Activated CD4-positive, alpha-beta T cell treated with anti-CD3 and anti-CD28 coated beads, Interleukin-2, amount 50 U/mL, for 16 hours (primary cell): ENCODE measurements at places on chromosomes 5 and 9.

- DNase-seq, result no peak
These were observed 30.1 kb downstream of the FRMD3 start for GRCh38 chr9:83508067-83508466.

GRCh38 chr9:126722922-126723806, 81.7 kb upstream of the ZBTB43 start:
- peak; percentile 85 for DNase-seq

DNA sequence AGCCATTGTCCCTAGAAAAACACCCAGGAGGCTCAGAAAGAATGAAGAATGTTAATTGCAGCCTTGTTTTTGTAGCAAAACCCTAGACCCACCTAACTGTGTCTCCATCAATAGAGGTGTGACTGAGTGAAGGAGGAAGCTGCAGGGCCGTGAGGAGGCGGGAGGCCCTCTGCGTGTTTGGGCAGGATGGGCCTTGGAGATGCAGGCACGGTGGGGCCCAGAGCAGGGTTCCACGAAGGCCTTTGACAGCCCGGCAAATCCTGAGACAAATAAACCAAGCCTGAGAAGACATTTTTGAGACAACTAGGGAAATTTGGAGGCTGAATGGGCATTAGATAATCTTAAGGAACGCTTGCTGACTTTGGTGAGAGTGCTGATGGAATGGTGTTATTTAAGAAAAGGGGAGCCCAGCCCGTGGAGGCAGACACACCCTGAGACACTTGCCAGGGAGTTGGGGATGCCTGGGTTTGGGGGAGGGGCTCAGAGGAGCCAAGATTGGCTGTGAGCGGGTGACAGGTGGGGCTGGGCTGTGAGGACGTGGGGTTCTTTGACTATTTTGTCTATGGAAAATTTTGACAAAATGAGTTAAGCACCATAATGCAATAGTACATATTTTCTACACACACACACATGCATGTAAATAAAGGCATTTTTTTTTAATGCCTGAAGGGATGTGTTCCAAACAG, 48.8 kb downstream of the BARX1 start:
- DNase-seq, result no peak

GRCh38 chr9:124006448-124007361, 4.9 kb upstream of the LHX2 start:
- DNase-seq, result no peak

GRCh38 chr9:123945532-123945931, 15.6 kb upstream of the DENND1A start:
- no peak for DNase-seq

- DNase-seq, result no peak
These were observed 96.1 kb downstream of the FBN2 start for GRCh38 chr5:128441941-128442350.

GRCh38 chr9:136090768-136091581, 4.1 kb downstream of the NACC2 start:
- DNase-seq, result no peak

GRCh38 chr5:36642089-36642488, 35.7 kb downstream of the SLC1A3 start:
- DNase-seq, result no peak

DNA sequence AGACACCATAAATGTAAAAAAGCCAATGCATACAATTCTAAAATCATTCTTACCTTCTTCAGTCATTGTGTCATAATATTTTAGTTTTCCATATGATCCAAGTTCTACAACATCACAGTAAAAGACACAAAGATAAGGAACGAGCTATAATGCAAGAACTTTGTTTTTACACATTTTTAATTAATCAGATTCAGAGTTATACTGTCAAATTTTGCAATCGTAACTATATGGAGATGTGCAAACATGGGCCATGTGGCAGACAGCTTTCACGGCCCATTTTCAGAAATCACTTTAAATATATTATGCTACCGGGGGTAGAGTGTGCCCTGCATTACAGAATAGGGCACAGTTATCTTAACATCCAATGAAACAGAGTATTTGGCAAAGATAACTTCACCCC, 188.4 kb downstream of the ACER2 start:
- DNase-seq, result no peak

DNA sequence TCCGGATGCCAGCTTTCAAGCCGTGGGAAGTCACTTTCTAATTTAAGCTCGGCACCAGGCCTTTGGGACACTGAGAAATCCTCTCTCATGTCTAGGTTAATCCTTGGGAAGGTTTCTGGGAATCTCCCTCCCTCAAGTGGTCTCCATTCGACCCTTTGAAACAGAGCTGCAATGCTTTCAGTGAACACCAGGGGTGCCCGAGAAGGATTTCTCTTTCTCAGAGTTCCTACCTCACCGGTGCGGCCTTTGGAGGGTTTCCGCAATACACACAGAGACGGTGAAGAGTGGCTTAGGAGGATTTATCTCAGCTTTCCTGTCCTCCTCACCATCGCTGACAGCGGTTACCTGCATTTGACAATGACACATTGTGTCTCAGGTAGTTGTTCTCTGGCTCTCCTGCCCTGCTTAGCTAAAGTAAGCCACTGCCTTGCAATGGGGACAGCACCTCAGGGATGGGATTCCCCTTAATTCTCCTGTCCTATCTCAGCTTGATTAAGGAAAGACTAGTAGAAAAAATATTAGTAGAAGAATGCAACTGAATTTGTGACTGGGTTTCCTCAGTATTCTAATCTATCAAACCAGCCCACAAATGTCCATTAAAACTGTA, 180.6 kb downstream of the GABRG2 start:
- DNase-seq, result no peak

- DNase-seq, result peak; percentile 8
These were observed 219.8 kb downstream of the ARL15 start for GRCh38 chr5:54090495-54091120.

DNA sequence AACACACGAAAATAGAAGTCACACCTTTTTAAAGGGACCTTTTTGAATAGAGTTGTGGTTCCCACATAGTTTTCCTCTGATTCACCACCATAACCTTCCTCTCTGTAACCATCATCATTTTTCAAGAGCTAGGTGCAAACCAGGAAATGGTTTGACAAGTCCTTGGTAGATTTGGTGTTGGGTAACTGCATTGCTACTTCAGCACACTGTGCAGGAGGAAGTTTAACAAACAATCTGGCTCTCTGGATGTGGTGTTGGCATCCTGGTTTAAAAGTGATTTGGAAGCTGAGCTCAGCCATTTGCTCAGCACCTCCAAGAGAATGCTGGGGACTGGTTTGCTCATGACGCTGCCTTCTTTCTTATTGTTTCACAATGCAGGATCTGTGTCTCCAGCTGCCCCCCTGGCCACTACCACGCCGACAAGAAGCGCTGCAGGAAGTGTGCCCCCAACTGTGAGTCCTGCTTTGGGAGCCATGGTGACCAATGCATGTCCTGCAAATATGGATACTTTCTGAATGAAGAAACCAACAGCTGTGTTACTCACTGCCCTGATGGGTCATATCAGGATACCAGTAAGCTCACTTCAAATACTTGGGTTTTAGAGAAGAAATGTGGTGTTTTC, 213.1 kb downstream of the RFK start:
- peak; percentile 78 for DNase-seq

- DNase-seq, result no peak
These were observed 941 bp downstream of the EXD3 start for GRCh38 chr9:137421838-137422603.

DNA sequence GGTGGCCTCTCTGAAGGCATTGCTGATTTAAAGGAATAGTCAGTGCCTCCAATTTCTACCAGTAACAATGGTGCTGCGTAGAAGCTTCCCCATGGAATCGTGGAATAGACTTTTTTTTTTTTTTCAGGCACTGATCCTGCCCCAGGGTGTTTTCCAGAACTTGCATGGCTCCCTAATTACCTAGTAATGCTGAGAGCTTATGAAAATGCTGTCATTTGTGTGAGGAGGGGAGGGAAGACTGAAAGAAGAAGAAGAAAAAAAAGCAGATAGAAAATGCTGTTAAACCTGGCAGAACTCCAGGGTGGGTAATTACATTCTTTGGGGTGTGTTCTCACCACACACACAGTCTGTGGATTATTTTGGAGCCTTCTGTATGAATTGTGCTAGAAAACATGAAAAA, 4.8 kb upstream of the GRIA1 start:
- no peak for DNase-seq

DNA sequence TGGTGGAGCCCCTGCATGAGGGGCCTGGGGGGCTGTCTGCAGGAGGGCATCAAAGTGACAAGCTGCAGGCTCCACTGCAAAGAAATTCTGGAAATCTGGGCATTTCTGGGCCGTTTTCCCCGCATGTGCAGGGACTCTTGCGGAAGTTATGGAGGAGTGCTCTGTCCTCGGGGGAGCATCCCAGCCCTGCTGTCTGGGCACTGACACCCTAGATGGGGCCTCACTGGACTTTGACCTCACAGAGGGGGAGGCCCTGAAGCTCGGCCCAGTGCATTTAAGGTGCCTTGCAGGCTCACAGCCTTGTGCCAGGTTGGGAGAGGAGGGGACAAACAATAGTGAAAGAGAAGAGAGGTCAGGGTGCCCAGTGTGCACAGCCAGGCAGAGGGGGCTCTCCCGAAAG, 35.4 kb downstream of the LHX3 start:
- no peak for DNase-seq

DNA sequence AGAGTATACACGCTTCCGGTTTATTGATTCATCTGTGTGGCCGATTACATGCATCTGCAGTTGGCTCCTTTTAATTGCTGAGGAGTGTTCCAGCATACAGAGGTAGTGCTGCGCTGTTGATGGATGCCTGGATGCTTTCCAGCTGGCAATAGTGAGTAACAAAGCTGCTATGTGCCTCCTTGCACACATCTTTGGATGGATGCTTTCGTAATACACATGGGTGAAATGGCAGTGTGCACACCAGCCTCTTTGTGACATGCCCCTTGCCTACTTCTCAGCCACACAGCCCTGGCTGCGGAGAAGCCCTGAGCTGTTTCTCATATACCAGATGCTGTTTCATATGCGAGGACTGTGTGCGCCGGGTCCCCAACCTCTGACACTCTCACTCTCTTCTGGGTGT, 151.0 kb downstream of the GADD45G start:
- DNase-seq, result no peak

GRCh38 chr9:115976781-115977180, 176.8 kb upstream of the PAPPA start:
- no peak for DNase-seq

DNA sequence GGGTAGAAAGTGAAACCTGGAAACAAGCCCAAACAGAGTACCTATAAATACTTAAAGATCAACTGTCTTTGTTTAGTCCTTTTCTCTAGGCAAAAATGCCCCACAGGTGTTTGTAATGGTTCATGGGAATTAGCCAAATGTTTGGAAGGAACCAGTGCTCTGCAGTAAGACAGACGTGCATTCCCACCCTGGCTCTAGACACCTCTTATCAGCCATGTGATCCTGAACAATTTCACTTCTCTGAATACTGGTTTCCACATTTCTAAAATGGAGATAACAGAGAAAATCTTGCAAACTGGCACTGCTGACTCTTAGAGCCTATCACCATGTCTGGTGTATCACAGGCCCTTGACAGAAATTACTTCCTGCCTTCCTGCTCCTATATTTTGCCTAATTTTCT, 30.0 kb downstream of the GLIS3 start:
- no peak for DNase-seq

DNA sequence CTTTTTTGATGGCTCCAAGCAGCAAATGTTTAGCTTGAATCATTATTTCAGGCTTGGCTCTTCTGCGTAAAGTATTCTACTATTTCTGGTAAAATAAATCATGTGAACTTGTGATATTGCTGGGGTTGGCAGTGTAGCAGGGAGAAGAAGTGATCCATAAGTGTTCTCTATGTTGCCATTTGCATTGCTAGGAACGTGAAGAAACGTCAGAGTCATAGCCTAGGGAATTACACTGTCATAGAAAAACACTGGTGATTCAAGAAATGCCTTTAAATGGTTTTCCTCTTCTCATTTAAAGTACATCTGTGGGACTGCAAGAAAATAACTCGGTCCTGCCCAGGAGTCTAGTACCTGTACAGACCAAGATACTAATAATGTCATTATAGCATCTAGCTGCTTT, 162.3 kb downstream of the PBX3 start:
- no peak for DNase-seq

DNA sequence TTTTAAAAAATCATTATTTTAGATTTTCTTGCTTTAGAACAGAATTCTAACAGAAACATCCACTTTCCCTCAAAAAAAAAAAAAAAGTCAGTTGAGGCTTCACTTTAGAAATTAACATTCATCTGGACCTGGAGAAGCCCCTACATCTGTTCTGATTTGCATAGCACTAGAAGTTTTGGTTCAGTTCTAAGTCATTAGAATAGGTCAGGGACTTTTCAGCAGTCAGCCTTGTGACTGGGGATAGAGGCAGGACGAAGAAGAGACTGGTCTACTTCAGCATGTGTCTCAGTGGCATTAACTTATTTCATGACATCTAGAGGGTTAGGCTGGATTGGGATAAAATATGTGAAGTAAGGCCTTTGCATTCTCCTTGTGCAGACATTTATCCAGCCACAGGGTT, 215.8 kb upstream of the DAB2 start:
- no peak for DNase-seq

GRCh38 chr5:79588696-79589095, 23.5 kb upstream of the TENT2 start:
- DNase-seq, result no peak

DNA sequence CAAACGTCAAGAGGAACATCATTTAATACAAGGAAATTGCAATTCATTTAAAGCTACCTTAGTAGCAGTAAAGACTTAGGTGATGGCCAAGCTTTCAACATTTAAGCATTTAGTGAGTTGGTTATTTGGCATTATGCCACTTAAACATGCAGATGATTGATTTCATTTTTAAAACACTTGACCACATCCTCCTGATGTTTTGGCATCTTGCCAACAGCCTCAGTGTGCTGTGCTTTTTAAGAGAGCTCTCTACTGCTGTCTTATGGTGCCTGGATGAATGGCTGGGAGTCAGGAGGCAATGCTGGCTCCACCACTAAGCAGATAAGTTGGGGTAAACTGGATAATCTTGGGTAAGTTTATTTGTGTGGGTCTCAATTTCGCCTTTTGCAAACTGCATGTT, 364.5 kb downstream of the MAN2A1 start:
- DNase-seq, result peak; percentile 80

GRCh38 chr5:79785983-79786382, 96.3 kb downstream of the CMYA5 start:
- no peak for DNase-seq

- no peak for DNase-seq
These were observed 36.3 kb downstream of the KLHL3 start for GRCh38 chr5:137699336-137700281.
